ENCODE measurements at places on chromosomes 6 and 20.
A peak's percentile ranks its signal among the peaks of the same experiment; 100 is the strongest.

- DNase-seq = no peak
Observed at GRCh38 chr6:155177363-155177961, 86.4 kb upstream of the CLDN20 start.

DNA sequence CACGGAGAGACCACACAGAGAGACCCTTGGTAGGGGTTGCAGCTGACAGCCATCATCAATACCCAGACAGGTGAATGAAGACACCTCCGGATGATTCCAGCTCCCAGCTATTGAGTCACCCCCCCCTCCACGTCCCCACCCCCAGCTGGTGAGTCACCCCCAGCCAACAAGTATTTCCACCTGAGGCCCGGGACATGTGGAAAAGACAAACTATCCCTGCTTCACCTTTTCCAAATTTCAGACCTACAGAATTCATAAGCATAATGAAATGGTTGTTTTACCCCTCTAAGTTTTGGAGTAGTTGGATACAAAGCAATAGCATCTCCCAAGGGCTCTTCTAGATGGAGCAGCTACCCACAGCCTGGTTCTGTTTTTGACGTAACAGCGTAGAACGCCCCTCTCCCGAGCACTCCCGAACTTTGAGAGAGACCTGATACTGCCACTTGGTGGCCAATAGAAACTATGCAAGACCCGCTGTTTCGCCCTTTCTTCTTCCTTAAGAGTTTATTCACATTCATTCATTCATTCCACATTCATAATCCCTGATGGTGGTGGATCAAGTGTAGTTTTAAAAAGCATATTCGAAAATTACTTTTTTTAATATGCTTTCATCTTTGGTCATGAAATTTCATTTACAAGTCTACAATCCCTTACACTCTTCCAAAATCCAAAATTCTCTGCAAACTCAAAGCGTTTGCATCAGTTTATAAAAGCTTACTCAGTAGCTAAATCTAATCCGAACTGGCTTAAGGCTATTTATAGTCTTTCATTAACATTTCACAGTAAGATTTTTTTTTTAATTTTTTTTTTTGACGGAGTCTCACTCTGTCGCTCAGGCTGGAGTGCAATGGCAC lies 15.1 kb upstream of the PPP1R16B start:
- DNase-seq = peak; percentile 21

DNA sequence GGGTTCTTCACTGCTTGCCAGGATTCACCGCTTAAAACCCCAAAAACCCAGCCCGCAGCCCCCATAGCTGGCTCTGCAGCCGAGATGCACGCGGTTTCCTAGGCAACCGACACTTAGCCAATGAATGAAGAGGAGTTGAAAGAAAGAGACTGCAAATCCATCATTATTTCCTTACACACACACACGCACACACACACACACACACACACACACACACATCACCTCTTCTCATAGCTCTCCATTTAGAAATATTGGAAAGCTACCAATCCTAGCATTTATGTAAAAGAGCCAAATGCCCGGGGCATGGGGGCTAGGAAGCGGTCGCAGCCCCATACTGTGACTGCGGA lies 3.4 kb upstream of the TUBB2B start:
- DNase-seq = no peak

- no peak for DNase-seq
Observed at GRCh38 chr6:155181498-155181897, 82.3 kb upstream of the CLDN20 start.

GRCh38 chr6:146642921-146643320 lies 44.1 kb downstream of the ADGB start:
- DNase-seq = no peak

DNA sequence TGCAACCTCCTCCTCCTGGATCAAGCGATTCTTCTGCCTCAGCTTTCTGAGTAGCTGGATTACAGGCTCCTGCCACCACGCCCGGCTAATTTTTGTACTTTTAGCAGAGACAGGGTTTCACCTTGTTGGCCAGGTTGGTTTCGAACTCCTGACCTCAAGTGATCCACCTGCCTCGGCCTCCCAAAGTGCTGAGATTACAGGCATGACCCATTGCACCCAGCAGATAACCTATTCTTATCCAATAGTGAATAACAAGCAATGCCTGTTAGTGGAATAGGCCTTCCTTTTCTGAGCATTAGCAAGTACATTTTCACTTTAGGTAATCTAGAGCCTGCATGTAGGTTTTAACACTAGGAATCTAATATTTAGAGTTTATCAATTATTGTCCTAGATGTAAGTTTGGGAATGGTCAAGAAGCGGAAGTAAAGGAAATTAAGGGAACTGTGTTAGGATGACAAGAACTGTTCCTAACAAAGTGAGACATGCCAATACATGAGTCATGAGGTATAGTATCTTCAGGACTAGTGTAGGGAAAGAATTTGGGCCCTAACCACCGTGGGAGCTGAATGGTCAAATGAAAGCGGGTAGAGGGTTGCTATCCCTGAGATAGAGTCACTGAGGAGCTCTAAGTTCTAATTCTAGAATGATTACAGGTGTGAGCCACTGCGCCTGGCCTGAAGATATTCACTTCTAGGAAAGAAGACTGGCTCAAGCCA lies 15.0 kb downstream of the BLTP3A start:
- no peak for DNase-seq
